ENCODE measurements at places on chromosomes 4 and X.

- DNase-seq, result no peak
Measured at GRCh38 chr4:24560868-24561368, 23.4 kb downstream of the DHX15 start.

GRCh38 chr4:16461362-16461761, 235.1 kb upstream of the TAPT1 start:
- no peak for DNase-seq

DNA sequence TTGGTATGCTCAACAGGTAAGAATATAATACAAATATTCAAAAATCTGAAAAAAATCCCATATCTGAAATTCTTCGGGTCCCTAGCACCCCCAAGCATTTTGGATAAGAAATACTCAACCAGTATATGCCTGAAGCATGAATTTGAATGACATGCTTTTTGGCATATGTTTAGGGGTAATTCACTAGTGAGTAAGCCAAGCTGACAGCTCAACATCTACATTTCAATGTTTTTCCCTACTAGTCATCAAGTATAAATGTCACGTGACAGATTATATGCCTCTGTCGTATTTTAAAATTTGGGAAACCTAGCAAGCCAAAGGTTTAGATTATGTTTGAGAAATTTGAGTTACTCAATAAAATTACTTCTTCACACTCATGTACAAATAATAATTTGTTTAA, 125.1 kb downstream of the FGF16 start:
- no peak for DNase-seq

- DNase-seq, result peak; percentile 9
Measured at GRCh38 chr4:184503869-184504300, 29.5 kb upstream of the IRF2 start.

GRCh38 chrX:14529290-14529989, at the start of gene GLRA2:
TSS of gene GLRA2 (plus strand) at chrX:14529536. CDS start at chrX:14530058, 522 bp downstream.
- DNase-seq, result no peak

All from memory B cell (primary cell).